IMR-90 (cell line): ENCODE measurements at places on chromosomes 11 and 22.
A peak's percentile ranks its signal among the peaks of the same experiment; 100 is the strongest.

DNA sequence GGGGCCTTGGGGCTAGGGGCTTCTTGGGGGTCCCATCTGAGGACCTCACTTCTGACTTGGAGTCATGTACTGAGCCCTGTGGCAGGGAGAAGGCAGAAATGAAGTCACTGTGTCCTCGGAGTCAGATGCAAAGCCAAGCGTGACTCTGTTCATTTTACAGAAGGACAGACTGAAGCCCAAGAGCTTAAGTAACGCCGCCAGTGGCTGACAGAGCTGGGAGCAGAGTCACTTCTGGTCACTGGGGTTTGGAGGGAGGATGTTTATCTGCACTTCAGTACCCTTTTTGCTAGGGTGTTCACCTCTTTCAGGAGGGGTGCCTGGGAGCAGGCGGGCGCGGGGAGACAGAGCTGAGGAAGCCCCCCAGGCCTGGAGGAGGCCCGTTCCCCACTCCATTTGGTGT lies 10.7 kb downstream of the CD6 start:
- DNase-seq: no peak

DNA sequence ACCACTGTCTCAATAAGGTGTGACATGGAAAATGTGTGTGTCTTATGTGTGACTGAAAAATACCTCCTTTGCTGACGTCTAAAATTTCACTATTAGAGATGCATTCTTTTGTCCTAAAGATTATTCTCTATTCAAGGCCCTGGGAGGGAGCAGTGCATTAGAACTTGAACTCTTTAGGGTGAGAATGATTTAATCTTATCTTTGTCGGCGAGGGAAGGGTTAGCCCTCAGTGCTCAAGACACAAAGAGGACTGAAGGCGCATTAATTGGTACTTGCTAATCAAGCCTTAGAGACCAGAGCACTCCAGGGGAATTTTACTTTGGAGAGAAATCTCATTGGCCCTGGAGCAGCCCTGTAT lies 29.8 kb upstream of the PLET1 start:
- no peak for DNase-seq

- peak; percentile 87 for DNase-seq
These were observed 4.8 kb downstream of the TRIM3 start for GRCh38 chr11:6468712-6469495.

GRCh38 chr11:7436657-7437056 lies 48.6 kb upstream of the OLFML1 start:
- DNase-seq: no peak

DNA sequence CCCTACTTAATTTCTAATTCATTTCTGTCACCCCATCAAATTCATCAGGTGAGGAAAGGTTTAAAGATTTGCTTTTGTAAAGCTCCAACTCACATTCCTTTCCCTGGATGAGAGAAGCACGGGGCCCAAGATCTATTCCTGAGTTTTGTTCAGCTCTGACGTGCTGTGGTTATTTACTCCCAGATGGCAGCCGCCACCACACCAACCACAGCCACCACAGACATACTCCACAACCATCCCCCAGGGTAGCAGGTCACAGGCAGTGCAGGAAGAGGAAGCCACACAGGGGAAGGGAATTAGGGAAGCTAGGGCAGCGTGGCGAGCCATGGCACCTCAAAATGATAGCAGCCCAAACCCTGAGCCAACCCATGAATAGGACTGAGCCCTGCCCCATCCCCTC lies 63.5 kb upstream of the CSNK2A3 start:
- peak; percentile 45 for DNase-seq

GRCh38 chr22:24417200-24417599 lies 10.2 kb upstream of the ADORA2A start:
- DNase-seq: no peak

GRCh38 chr22:21710156-21710555 lies 25.4 kb downstream of the YPEL1 start:
- peak; percentile 31 for DNase-seq

DNA sequence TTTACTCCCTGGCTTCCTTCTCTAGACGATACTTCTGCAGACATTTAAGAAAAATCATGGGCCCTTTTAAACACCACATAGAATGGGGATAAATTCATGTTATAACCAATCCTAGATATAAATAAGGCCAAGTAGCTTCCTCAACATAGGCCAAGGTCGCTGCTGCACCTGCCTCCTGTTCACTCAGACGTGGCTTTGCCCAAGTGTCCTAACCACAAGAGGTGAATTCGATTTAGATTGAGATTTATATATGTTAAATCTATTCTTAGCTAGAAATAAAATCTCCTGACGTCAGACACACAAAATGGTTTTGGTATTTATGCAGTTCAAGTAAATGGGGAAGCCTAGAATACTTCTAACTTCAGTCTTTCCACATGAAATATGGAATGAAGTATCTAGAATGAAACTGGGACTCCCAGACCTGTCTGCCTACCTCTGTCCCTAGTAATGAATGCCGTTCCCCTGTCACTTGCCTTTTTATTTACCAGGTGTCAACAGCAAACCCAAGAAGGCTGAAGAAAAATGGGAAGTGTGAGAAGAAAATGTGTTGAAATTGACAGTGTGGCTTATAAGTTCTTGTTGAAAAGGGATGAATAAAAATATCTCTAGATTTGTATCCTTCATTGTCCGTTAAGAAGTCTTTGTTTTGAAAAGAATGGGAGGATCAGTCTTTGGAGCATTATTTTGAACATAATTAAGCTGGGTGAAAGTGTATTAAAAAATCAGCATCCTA lies 131.8 kb downstream of the HIPK3 start:
- DNase-seq: no peak

- DNase-seq: peak; percentile 23
These were observed 142.4 kb downstream of the APIP start for GRCh38 chr11:34773826-34774225.

- no peak for DNase-seq
These were observed 11.0 kb upstream of the SORL1-AS1 start for GRCh38 chr11:121463689-121464335.

GRCh38 chr22:48885271-48885918 lies 942.3 kb downstream of the BRD1 start:
- DNase-seq: no peak

DNA sequence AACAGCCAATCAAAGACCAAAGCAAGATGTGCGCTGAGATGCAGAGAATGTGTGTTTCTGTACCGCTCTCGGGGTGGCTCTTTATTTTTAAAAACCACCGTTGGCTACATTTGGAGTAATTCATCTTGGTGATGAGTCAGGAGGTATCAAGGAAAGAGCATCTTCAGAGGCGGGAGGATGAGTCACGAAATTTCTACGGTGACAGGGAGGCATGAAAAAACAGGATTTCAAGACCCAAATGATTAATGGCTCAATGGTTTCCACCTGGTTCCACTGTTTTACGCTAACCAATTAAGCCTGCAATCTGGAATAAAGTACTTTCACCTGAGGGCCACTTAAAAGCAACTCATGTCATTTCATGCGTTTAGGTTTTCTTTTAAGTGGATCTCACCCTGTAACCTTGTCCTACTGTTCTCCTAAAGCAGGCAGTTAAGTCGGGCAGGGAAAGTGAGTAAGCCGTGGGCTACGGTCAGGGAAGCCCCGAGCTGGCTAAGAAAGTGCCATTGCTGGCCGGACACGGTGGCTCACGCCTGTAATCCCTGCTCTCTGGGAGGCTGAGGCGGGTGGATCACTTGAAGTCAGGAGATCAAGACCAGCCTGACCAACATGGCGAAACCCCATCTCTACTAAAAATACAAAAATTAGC lies 74.6 kb downstream of the CELSR1 start:
- DNase-seq: peak; percentile 70

DNA sequence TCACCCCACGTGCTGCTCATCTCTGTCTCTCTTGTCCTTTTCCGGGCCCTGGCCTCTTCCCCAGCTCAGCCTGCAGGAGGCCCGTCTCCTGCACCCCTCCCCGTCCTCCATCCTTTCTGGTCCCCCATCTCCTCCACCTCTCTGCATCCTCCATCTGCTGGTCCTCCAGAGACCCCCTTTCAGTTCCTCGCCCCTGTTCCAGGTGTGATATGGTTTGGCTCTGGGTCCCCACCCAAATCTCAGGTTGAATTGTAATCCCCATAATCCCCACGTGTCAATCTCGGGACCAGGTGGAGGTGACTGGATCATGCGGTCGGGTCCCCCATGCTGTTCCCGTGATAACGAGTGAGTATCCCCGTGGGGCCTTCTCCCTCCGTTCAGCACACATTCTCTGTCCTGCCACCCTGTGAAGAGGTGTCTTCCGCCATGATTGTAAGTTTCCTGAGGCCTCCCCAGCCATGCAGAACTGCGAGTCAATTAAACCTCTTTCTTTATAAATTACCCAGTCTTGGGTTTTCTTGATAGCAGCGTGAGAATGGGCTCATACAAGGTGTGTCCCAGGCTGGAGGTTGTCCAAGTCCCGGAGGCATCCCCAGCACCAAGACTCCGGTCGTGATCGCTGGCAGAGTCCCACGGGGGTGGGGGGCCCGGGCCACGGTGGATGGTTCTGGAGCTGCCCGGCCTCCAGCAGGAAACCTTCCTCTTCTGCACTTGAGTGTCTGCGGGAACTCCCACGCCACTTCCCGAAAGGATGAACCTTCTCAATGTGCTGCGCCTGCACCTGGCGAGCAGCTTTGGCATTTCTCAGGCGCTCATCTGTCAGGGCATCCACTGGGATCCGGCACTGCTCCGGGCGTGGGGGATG lies 29.0 kb upstream of the TOLLIP start:
- no peak for DNase-seq

- DNase-seq: no peak
These were observed 19.9 kb upstream of the CCDC86 start for GRCh38 chr11:60821827-60822599.

DNA sequence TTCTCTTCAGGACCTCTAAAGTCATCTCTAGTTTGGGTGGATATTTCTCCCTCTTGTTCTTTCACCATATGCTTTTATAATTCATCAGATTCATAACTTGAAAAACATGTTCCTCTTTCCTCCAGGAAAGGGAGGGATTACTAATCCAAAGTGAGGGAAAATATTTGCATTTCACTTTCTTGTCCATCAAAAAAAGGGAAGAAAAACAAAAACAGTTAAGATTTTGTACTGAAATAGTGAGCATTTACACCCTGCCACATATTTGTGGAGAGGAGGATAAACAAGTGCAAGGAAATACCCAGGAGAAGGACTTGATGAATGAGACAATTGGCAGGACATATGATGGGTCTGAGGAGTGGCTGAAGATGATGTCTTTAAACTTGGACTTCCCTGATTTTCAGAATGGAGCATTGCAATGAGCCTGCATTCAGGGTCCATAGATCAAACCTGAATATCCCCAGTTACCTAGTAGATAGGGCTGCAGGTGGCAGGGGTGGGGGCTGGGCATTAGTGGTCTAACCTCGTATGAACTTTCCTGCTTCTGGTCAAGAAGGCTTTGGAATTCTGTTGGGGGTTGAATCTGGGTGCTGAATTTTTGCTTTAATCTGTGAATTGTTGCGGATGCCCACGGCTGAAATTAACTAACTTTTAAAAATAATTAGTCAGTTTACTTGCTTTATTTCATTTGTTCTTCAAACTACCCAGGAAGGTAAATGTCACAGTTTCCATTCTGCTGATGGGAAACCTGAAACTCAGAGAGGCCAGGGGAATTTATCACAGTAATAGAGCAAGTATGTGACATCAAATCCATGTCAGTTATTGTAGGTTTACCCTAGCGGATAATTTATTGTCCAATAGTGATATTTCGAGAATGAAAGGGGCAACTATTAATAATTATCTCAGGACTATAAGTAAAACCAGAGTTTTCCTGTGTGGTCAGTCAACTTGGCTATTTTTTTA lies 36.9 kb upstream of the TMEM123 start:
- no peak for DNase-seq

GRCh38 chr11:27227736-27228135 lies 135.3 kb downstream of the CCDC34 start:
- DNase-seq: no peak

DNA sequence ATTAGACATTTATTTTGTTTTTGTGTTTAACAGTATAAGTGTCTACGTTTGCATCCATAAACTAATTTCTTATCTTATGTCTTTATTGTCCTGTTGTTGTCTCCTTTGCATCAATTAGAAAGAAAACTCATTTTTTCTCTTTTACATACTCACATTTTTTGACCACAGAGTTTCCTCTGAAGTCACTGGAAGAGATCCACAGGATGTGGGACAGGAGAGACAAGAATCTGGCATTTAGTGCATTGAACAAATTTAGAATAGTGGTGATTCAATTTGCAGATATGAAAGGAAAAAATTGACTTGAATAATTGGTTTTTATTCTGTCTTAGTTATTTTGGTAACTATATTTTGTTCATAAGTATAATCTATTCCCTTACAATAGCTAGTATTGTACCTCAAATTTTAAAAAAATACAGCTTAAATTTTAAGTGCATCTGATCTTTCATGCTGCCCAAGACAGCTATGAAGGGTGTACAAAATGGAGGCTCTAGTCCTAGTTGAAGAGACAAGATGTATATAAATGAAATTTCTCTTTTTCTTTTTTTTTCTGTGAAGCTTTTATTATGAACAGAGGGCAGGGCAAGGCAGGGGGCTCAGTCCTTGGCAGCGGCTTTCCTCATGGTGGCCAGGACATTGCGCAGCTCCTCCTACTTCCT lies 24.4 kb downstream of the HORMAD2 start:
- DNase-seq: peak; percentile 54

GRCh38 chr11:7612056-7612660 lies 61.1 kb downstream of the CYB5R2 start:
- no peak for DNase-seq

- DNase-seq: no peak
These were observed 103.8 kb downstream of the MORC2 start for GRCh38 chr22:30864441-30865420.

GRCh38 chr11:112835591-112836255 lies 125.5 kb upstream of the NCAM1 start:
- DNase-seq: no peak

GRCh38 chr11:105598371-105598770 lies 11.5 kb upstream of the GRIA4 start:
- no peak for DNase-seq

DNA sequence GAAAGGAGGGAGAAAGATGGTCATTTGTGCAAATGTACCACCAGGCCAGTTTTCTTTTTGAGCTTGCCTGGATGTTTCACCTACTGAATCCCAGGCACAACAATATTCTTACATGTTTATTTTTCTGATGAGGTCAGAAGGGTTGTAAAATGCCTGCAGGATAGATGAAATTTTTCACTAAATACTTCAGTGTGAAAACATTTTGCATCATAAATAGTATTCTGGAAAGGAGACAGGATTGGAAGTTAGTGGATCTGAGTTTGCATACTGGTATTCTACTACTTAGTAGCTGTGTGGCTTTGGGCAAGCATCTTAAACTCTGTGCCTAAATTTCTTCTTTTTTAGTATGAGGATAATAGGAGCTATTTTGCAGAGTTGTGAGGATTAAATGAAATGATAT lies 24.8 kb downstream of the RNF169 start:
- DNase-seq: peak; percentile 76
